ENCODE measurements at places on chromosomes 16 and 17.

DNA sequence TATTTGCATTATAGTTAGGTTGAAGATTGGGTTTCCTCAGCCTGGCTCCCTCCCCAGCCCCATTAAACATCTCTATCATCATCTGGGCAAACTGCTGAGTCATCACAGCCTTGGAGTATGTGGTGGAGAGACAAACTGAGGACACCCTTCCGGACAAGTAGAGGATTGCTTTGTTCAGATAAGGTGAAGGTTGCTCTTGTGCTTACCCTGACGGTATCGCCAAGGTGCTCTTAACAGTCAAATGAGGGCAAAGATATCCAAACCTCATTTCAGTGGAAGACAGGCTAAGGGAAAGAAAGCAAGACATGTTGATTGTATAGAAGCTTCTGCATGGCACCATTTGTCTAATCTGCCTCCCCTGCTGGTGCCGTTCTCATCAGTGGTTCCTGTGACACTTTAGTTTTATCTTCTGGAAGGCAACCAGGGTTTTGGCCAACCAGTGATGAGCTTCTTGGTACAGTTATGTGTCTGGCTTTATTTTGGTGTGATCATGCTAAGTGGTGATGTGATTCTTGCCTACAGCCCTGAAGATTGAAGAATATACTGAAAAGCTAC lies 56.9 kb upstream of the LGALS9 start:
- no peak for DNase-seq

GRCh38 chr17:76217081-76217480 lies 23.2 kb downstream of the RNF157 start:
- DNase-seq, result no peak

GRCh38 chr16:78452025-78452555 lies 352.6 kb downstream of the WWOX start:
- no peak for DNase-seq

DNA sequence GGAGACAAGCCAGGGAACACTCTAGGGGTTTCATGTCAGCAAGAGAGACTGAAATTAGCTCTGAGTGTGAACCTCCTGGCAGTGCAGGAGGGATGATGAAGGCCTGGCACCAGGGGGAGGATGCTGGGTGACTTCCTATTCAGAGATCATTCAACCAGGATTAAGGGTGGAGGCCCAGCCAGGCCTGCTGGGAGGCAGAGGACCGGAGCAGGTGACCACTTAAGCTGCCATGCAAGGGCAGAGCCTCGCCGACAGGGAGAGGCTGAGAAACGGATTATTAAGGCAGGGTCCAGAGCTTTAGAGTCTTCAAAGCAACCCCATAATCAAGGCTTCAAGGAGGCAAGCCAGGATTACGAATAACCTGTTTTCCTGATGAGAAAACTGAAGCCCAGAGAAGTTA lies 10.6 kb upstream of the SRCIN1 start:
- DNase-seq, result no peak

DNA sequence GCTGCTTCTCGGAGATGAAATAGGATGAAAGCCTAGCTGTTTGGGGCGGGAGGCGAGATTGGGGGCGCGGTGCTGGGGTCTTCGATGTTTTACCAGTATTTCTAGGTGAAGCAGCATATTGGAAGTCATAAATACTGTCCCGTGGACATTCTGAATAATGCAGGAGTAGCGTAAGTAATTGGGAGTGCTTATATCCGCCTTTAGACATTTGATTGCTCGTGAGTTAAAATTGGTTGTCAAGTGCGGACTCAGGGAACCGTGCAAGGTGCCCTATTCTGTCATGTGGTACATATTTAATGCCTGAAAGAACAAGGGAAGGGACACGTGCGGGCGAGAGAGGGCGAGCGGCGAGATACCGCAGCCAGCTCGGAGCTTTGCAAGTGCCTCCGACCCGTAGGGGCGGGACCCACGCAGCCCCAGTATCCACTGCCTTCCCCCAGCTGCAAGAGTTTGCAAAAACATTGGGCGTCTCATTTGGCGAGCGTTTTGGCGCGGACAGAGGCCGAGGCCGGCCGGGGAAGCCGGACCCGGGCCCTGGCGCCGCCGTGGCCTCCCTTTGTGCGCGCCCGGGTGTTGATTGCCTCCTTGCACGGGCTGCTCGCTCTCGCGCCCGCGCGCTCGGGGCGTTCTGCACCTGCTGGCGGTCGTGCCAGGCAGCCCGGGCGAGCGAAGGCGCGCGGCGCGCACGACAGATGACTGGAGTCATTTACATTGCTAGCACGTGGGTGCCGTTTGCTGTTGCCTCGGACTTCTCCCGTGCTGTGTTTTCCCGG lies 849.8 kb upstream of the RBFOX1 start:
- DNase-seq, result no peak

- peak; percentile 25 for DNase-seq
Measured at GRCh38 chr17:39235555-39236449, 10.1 kb upstream of the STAC2 start.

DNA sequence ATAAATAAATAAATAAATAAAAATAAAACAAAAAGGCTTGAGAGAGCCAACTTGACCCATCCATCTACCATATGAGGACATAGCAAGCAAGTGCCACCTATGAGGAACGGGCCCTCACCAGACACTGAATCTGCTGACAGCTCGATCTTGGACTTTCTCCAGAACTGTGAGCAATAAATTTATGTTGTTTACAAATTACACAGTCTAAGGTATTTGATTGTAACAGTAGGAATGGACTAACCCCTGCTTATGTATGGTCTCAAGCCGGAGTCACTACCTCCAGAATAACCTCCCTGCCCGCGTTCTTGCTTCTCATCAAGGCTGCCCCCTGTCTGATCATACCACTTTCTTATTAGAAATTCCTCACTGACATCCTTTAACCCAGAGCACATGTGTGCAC lies 9.9 kb downstream of the SLC5A11 start:
- no peak for DNase-seq

DNA sequence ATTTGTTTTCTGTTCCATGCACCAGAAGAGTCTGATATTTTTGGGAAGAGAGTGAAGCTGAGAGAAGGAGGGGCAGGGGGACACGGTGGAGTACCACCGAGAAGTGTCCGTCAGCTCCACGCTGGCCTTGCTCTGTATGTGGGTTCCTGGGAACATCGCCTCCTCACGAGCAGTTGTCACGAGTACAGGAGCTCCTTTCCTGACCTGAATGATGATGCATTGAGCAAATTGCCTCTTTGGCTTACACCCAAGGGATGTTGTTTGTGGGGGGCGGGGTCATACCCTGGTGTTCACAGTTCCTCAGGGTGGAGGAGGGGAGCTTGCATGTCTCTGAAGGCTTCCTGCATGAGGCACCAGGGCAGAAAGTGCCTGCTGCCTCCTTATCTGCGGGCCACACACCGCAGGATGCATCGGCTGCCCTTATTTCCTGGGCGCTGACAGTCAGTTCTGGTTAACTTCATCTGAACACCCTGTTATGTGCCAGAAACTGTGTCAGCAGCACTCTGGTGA lies 36.2 kb downstream of the RGS9 start:
- peak; percentile 71 for DNase-seq

GRCh38 chr17:15431196-15431595 lies 36.2 kb downstream of the CDRT4 start:
- no peak for DNase-seq

DNA sequence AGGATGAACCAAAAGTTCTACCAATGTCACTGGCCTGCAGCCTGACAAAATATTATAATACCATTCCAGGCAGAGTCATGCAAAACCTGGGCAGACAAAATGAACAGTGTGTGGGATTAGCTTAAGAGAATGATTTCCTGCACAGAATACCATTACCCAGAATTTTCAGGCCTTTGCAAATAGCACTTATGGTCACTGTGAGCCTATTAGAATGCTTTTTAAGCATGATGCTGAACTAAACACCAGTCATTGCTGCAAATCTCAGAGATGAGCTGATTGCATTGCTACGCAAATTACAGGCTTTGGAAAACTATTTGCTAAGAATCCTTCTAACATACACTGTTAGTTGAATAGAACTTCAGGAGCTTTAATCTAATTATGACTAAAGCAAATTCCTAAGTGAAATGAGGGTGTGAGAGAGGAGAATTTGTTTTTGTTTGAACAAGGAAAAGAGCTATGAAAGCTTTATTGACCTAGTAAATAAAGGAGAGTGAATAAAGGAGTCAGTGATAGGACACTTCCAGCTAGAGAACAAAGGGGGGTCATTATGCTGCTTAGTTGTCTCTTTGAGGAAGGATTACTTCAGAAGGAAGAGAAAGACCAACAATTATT lies 398.8 kb downstream of the HS3ST3B1 start:
- DNase-seq, result no peak

GRCh38 chr17:55532670-55533069 lies 21.4 kb upstream of the SMIM36 start:
- no peak for DNase-seq

DNA sequence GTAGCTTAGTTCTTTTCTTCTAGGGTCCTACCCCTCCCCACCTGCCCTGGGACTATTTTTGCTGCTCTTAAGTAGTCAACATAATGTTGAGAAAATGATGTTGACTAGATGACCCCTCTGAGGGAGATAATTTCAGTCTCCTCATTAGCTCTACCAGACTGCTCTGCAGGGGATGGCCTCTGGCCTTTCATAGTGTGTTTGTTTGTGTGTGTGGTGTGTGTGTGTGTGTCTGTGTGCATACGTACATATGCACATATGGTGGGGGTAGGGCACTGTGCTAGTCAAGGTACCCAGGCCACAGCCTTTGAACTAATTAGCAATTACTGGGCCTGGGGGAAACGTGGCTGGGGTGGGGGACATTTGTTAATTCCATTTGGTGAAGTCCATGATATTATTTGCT lies 254.0 kb downstream of the SHISA9 start:
- DNase-seq, result no peak

- no peak for DNase-seq
Measured at GRCh38 chr17:74241431-74241830, 28.1 kb downstream of the TTYH2 start.

- no peak for DNase-seq
Measured at GRCh38 chr17:29594519-29595090, 1.7 kb downstream of the ANKRD13B start.

DNA sequence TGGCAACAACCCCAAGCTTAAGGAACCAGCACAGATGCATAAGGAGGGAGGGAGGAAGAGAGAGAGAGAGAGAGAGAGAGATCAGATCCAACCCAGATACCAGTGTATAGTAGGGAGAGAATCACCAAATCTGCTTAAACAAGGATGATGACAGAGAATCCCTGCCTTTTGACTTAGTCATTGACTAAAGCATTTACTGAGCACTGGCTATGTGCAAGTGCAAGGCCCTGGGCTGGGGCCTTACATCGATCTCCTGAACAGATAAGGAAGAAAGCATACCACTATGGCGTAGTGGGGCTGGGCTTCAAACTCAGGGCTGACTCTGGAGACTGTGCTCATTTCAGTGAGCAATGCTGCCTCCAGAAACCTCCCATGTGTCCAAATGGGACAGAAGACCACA lies 15.8 kb downstream of the TSNAXIP1 start:
- no peak for DNase-seq

DNA sequence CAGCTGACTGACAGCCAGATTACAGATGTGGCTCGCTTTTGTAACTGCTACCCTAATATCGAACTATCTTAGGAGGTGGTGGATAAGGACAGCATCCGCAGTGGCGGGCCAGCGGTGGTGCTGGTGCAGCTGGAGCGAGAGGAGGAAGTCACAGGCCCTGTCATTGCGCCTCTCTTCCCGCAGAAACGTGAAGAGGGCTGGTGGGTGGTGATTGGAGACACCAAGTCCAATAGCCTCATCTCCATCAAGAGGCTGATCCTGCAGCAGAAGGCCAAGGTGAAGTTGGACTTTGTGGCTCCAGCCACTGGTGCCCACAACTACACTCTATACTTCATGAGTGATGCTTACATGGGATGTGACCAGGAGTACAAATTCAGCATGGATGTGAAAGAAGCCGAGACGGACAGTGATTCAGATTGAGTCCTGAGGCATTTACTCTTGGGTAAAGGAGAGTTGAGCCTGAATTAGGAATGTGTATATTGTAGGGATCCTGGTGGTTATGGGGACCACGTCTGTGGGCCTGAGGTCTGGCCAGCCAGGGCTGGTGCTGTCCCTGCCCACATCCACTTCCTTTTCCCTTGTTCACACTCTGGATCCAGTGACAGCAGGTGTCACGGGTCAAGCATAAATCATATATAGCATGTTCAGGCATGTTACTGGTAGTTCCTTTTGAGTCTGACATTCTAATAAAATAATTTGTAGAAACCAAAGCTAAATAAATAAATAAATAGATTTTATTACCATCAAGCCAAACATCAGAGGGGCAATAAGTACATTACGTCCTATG lies 89.0 kb upstream of the SMURF2 start:
- DNase-seq, result no peak

- DNase-seq, result no peak
Measured at GRCh38 chr17:54860617-54861470, 39.8 kb upstream of the TOM1L1 start.

GRCh38 chr16:85566561-85567100 lies 46.5 kb upstream of the GSE1 start:
- DNase-seq, result no peak

- DNase-seq, result no peak
Measured at GRCh38 chr17:69423450-69423849, 9.0 kb downstream of the MAP2K6 start.

DNA sequence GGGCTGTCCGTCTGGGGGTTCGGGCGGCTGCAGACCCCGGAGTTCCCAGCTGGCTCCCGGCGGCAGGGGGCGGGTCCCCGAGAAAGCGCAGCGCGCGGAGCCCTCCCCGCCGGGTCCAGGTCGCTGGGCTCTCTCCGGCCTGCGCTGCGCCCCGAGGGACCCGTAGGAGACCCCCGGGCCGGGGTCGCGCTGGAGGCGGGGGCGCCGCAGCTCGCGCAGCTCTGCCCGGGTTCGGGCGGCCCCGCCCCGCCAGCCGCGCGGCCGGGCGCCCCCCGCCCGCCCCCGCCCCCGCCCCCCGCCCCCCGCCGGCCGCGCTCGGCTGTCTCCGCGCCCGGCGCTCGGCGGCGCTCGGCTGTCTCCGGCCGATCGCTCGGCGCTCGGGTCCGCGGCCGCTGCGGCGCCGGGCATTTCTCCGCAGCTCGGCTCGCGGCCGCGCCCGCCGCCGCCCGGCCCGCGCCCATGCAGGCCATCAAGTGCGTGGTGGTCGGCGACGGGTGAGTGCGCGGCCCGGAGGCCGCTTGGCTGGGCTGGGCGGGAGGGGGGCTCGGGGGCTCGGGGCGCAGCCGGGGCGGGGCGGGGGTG lies at the start of gene RAC3:
Gene RAC3 (plus strand): TSS at position 376 of the 582 bp plus-strand sequence. CDS start 84 bp downstream, at position 460.
- no peak for DNase-seq

GRCh38 chr17:59826706-59827453 lies 65.9 kb downstream of the TUBD1 start:
- DNase-seq, result no peak

GRCh38 chr17:29050176-29050575 lies 7.2 kb downstream of the PIPOX start:
- DNase-seq, result no peak
